ENCODE measurements at places on chromosomes 13 and 19.

DNA sequence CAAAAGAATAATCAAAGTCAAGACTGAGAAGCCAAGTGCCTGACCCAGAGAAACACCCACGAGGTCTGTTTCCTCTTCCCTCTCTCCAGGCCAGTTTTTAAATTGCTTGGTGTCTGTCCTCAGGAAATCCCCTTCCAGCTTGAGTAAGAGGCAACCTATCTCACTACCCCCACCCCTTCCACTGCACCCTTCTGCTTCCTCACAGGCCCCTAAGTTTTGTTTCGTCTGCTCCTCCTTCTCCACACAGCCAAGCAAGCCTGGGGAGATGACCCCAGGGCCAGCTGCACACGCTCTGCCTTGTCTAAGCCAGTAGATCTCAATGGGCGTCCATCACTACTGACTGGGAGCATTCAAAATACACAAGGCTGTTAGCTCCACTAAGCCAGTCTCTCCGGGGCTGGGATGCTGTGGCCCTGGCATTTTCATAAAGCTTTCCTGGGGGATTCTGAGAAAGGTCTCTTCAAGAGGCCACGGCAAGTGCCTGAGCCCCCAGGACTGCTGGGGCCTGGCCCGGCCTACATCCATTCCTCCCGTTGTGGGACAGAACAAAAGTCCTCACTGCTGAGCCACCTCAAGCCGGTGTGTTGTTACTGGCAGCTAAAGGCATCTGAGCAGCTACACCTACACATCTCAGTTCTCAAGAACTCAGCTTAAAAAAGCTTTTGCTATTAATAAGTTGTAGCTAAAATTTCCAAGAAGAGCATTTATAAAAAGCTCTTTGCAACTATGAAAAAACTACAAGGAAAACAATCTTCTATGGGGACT, 14.9 kb upstream of the IL4I1 start:
- no peak for DNase-seq

- DNase-seq: no peak
Measured at GRCh38 chr13:22855926-22856325, 324.9 kb upstream of the SGCG start.

GRCh38 chr19:48290401-48290770, 20.5 kb downstream of the ZNF114 start:
- no peak for DNase-seq

- no peak for DNase-seq
Measured at GRCh38 chr13:113545931-113546516, 38.5 kb upstream of the TFDP1 start.

- DNase-seq: no peak
Measured at GRCh38 chr13:57286511-57287098, 119.6 kb downstream of the PRR20E start.

- DNase-seq: peak; percentile 43
Measured at GRCh38 chr19:14497228-14497921, 1.4 kb upstream of the GIPC1 start.

DNA sequence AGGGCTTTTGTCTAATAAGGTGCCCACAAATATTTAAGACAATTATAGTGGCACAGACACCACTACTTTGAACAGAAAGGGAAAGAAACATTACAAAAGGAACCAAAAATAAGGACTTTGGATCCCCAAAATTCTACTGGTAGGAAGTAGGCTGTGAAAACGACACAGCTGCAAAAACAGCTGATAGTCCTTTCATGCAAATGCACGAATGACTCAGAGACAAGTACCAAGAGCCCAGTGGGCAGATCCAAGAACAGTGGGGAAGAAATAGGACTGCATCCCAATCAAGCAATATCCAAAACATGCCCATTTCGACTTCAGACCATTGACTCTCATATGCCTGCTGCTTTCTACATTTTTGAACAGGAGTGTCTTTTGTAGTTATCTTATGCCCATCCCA, 269.4 kb upstream of the NBEA start:
- DNase-seq: no peak

- no peak for DNase-seq
Measured at GRCh38 chr13:110000534-110001345, 214.4 kb upstream of the IRS2 start.

- DNase-seq: no peak
Measured at GRCh38 chr13:73859841-73860240, 274.4 kb downstream of the KLF12 start.

GRCh38 chr19:13014101-13014920, 19.0 kb downstream of the NFIX start:
- DNase-seq: no peak

- no peak for DNase-seq
Measured at GRCh38 chr13:95254339-95254738, 46.9 kb downstream of the ABCC4 start.

DNA sequence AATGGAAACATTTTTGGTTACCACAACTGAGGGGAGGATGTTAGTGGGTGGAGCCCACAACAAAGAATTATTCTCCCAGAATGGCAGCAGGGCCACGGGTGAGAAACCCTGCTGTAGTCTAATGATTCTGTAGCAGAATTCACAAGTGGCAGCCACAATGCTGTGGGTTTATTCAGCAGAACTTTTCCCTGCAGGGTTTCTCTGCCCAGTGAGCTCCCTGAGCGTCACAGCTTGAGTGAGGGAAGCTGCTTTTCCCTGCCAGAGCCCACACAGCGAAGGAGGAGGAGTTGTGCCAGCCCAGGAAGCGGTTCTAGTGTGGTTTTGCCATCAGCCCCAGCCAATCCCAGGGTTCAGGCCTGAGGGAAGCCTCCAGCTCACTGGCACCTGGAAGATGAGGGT, 4.4 kb downstream of the ATP12A start:
- DNase-seq: no peak

- DNase-seq: no peak
Measured at GRCh38 chr19:6654347-6655310, 15.3 kb downstream of the TNFSF14 start.

GRCh38 chr13:28568286-28568685, 73.4 kb upstream of the FLT1 start:
- peak; percentile 43 for DNase-seq

DNA sequence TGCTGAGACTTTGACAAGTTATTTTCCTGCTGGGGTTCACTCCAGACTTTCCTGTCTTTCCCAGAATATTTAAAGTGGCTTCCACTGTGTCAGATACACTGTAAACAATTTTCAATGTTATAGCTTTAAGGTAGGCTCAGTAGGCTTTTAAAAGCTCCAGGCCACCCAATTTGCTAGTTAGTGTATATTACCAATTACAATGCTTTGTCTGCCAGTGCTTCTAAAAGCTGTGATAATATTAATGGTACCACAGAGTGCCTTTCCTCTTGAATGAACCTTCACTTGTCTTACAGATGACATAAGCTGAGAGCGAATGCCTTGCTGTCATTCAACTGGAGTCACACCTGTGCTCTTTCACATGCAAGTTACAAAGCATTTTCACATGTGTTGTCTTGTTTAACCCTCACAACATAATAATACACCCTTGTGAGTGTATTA, 239.7 kb upstream of the HTR2A start:
- DNase-seq: no peak

- no peak for DNase-seq
Measured at GRCh38 chr19:32630338-32630737, 44.6 kb downstream of the ANKRD27 start.

DNA sequence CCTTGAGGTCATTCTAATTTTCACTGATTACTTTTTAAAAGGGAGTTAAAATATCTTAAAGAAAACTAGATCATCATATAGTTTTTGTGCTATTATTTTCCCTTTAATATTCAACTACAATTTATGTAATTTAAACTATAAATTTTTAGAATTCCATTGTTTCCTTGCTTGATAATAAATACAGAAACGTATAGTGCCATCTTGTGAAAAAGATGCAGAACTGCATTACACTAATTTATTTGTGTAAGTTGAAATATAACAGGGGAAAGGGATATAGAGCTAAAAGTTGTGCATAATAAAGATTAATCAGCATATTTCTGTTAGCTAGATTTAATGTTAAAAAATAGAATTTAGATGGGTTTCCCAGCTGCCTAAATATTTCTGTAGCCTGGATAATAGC, 61.5 kb upstream of the TDRD3 start:
- DNase-seq: no peak

GRCh38 chr13:26660766-26661165, 99.8 kb downstream of the GPR12 start:
- no peak for DNase-seq

DNA sequence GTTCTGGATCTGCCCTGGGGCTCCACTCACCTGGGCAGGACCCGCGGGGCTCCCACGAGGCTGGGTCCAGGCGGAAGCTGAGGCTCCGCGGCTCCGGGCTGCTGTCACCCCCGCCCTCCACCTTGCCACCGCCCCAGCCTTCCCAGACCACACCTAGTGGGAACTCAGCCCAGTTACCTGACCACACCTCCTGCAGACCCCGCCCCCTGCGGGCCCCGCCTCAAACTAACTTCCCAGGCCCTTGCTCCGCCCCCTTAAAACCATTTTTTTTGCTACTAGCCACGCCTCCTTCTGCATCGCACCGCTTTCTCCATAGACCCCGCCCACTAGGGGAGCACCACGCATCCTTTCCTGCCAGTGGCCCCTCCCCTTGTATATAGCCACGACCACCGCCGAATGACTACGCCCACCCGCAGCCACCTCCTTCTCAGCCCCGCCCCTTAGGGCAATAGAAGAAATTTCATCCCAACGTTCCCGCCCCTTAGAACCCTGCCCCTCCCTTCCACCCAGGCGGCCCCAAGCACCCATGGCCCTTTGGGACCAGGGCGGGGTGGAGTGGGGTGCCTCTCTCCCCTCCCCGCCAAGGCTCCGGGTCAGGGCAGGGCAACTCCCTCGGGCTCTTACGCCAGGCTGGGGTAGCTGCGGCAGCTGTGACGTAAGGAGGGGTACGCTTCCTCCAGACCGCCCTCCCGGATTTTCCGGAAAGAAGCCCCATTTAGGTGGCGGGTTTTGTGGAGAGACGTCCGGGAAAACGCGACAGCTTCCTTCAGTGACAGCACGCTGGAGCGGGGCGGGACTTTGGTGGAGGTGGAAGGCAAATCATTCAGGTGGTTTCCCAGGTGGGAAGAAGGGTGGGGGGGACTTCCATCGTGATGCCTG, at the start of gene SH2D3A:
Gene SH2D3A (minus strand): TSS at position 79 of the 879 bp plus-strand sequence. CDS start 3,687 bp downstream, outside the sequence.
- DNase-seq: no peak

- no peak for DNase-seq
Measured at GRCh38 chr13:98525456-98526181, 51.3 kb downstream of the STK24 start.

DNA sequence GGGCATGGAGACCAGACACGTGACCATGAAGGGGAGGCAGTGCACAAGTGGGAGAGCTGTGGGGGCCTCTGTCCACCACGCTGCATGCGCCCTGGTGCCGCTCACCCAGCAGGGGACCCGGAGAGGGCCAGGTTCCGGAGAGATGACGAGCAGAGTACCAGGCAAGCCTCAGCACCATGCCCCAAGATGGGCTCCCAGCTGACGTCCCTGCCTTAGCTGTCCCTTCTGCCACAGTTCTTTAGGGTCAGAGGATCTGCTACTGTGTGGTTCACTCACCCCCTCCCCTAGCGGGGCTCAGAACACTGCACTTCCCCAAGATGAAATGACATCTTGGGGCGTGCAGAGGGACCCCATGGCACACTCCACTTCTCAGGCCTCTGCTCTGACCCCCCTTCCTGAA, 9.6 kb upstream of the PRKD2 start:
- no peak for DNase-seq

GRCh38 chr19:6276447-6276846, 3.3 kb downstream of the MLLT1 start:
- DNase-seq: no peak

DNA sequence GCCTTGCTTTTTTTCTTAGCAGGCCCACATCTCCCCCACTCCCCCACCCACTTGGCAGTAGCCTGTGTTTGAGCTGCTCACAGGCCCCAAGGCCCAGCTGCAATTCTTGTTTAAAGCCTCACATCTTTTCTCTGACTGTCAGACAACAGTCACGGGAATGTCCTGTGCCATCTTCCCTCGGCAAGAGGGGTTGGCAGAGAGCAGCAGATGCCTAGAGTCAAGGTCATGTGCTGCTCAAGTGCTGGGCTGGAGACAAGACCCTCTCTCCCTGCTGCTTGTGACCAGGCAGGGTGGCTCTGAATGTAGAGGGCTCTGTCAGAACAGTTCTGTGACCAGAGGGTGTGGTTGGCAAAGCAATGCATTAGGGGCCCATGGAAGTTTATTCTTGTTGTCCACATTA, 47.4 kb downstream of the BBC3 start:
- DNase-seq: no peak

DNA sequence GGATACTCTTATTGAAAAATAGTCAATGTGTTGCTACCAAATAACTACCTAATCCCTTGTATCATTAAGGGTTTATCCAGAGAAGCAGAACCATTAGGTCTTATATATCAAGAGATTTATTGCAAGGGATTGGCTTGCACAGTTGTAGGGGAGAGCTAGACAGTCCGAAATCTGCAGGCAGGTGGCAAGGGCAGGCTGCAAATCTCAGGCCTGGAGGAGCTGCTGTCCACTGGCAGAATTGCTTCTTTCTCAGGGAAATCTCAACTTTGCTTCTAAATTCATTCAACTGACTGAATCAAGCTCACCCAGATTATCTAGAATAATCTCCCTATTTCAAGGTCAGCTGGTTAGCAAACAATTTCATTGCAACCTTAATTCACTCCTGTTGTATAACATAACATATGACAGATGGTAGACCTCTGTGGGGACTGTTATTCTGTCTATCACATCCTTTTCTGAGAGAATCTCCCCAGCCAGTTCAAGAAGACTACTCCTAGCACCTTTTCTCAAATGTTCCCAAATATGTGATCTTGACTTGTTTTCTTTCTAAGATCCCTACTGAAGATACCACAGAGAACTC, 194.2 kb downstream of the NHLRC3 start:
- DNase-seq: no peak

DNA sequence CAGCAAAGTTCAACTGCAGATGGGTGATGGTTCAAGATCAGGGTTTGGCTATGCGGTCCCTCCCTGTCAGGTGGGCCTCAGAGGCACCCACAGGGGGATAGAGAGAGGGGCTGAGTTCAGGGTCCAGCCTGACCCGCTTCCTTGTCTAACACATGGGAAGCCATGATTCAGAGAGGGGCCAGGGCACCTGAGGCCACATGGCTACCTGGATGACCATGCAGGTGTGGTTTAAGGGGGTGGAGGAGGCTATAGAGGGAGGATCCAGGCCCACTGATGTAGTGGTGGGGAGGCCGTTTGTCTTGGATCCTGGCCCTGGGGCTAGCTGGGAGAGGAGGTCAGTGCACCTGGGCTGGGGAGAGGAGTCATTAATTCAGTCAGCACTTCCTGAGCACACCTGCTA, 56.7 kb downstream of the ZNF536 start:
- DNase-seq: no peak

- DNase-seq: no peak
Measured at GRCh38 chr19:21434967-21435544, 38.1 kb downstream of the ZNF493 start.
